H9 (cell line): ENCODE measurements at places on chromosomes 2 and 18. TPM values are rescaled to one million over a fixed set of nuclear protein-coding genes. Genes with fewer than 3 reads are reported as not detected.
A peak's percentile ranks its signal among the peaks of the same experiment; 100 is the strongest.

EFEMP1 gene
- total RNA-seq: 3.5 and 3.7 TPM in 2 replicates

GRCh38 chr2:159716857-159717256 lies 4.6 kb downstream of the MARCHF7 start:
- no peaks in the 10 kb centered on the region for H3K4me1 ChIP-seq
- no peaks in the 10 kb centered on the region for H3K27me3 ChIP-seq
- H3K4me3 ChIP-seq: no peak overlapping the region
- DNase-seq: no peak
- H3K27ac ChIP-seq: no peak overlapping the region

- H3K4me3 ChIP-seq: no peak overlapping the region
- H3K36me3 ChIP-seq: 0 out of 2 replicates have a peak, but pooled peaks cover 2% of the 10 kb centered on the region
- no peaks in the 10 kb centered on the region for H3K27me3 ChIP-seq
- no peak overlapping the region for H3K27ac ChIP-seq
- DNase-seq: no peak
Measured at GRCh38 chr2:172704072-172704936, 31.3 kb upstream of the RAPGEF4 start.

DNA sequence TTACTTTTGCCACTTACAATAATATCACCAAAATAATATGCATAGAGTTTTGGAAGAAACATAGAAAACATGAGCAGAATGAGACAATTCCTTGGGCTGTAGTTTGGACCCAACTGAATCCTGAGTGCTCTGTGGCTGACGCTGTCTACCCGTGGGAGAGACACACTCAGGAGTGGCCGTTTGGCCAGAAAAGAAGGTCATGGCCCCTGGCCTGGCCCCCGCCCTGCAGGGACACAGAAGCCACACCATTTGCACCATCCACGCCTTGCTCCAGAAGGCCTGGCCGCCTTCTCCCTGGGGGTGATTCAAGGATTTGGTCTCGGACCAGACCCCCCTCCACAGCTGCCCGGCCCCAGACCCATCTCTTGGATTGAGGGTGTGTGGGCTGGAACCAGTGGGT lies 6.4 kb upstream of the D2HGDH start:
- peaks cover 33% of the 10 kb centered on the region for H3K36me3 ChIP-seq
- no peaks in the 10 kb centered on the region for H3K27me3 ChIP-seq
- no peak overlapping the region for H3K27ac ChIP-seq

DNA sequence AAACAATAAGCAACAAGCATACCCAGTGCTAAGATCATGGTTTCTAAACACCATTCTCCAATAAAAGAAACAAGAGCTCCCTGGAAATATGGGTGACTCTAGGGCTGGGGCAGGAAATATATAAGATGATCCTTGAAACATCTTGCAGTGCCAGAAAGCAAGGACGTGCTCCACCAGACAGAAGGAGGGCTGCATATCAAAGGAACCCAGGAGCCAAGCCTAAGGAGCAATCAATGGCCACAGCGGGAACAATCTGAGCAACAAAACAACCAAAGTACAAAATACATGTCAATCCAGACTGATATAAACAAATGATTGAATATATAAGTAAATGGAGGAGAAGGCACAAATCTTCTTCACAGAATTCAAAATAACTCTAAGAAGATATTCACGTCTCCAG lies 10.1 kb downstream of the SPIRE1 start:
- no peaks in the 10 kb centered on the region for H3K27me3 ChIP-seq
- H3K4me1 ChIP-seq: peaks cover 6% of the 10 kb centered on the region; the same call in 1 of the 2 replicates
- DNase-seq: peak; percentile 43
- no peaks in the 10 kb centered on the region for H3K36me3 ChIP-seq
